Activated CD4-positive, alpha-beta T cell treated with anti-CD3 and anti-CD28 coated beads, Interleukin-2, amount 50 U/mL, for 4 hours (primary cell): ENCODE measurements at places on chromosomes 12 and 14.

DNA sequence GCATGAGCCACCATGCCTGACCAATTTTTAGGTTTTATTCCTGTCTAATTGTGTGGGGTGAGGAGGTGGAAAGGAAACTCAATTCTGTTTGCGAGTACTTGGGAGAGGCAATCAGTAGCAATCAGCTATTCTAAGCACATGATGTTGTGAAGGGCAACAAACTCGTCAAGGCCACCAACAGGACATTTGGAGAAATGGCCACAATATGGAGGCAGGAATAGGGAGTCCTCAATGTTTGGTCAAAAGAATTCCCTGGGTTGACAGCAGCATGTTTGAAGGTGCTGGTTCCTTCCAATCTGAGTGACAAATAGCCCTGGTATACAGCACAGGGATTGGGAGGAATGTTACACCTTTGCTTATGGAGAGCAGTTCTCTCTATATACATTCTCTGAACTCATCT, 32.7 kb upstream of the USP44 start:
- no peak for DNase-seq

DNA sequence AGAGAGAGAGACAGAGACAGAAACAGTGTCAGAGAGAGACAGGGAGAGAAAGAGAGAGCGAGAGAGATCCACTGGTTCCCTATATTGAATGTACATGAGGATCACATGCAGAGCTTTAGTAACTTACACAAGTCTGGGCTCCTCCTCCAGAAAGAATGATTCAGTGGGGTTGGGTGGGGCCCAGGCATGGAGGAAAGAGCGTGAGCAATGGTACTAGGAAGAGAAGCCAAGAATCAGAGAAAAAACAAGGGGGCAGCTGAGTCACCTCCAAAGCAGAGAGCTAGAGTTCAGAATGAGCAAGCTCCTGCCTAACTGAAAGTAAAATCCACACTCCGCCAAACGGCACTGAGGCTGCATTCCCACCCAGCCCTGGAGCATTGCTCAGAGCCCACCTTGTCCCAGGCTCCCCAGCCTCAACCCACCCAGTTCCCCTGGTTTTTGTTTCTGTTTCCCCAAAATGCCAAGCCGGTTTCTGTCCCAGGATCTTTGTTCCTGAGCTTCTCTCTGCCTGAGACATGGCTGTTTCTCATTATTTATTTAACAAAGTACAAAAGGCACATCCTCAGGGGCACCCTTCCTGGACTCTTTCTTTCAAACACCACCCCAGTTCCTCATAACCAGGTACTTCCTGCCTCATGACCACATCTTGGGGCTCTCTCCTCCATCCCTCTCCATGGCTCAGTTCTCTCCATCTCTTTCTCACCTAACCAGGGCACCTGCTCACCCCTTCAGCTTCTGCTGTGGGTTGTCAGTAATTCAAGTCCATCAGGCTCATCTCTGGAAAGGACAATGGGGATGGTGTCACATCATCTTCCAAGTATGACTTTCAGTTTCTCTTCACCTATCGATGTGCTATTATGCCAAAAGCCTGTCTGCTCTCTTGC, 670.3 kb upstream of the TBX3 start:
- no peak for DNase-seq

DNA sequence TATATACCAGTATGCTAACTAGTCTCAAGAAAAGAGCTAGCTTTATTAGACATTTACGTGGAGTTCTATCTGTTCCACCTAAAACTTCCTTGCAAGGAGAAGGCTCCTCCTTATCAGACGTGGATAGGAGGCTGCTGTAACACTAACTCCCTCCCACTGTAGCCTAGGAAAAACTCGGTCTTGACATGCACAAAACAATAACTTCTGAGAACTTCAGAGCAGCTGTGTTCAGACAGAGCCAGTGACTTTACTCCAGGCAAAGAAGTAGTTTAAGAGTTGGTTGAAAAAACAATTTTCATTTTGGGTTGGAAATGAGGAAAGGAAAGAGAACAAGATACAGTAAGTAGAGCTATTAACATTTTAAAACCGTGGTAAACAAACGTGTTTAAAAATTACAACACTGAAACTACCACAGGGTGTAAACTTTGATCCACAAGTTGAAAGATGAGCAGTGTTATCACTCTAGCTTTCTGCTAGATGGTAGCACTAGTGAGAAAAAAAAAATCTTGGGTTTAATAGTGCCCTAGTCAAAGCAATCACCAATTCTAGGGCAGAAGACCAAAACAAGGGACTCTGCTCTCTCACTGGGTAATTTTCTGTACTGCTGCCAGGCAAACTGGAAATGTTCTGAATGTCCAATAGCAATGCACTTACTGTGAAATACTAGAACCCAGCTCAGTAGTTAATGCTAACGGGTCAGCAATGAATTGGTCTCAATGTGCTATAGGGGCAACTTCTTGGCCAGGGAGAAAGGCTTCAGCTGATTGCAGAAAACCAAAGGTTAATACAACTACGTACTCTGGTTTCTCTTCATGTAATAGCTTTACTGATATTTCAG, 2.4 kb downstream of the ATF7 start:
- DNase-seq: no peak

- no peak for DNase-seq
These were observed 59.6 kb upstream of the CPSF6 start for GRCh38 chr12:69179786-69180185.

DNA sequence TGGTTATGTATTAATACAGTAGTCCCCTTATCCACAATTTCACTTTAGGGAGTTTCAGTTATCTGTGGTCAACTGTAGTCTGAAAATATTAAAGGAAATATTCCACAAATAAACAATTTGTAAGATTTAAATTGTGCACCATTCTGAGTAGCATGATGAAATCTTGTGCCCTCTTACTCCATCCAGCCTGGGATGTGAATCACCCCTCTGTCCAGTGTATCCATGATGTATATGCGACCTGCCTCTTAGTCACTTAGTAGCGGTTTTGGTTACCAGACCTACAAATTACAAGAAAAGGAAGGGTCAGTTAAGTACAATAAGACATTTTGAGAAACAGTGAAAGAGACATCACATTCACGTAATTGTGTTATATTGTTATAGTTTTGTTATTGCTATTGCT, 39.9 kb upstream of the MDGA2 start:
- no peak for DNase-seq

GRCh38 chr12:61546296-61546695, 713.9 kb upstream of the USP15 start:
- DNase-seq: no peak

- no peak for DNase-seq
These were observed 235.0 kb downstream of the ATP23 start for GRCh38 chr12:58176296-58176869.

DNA sequence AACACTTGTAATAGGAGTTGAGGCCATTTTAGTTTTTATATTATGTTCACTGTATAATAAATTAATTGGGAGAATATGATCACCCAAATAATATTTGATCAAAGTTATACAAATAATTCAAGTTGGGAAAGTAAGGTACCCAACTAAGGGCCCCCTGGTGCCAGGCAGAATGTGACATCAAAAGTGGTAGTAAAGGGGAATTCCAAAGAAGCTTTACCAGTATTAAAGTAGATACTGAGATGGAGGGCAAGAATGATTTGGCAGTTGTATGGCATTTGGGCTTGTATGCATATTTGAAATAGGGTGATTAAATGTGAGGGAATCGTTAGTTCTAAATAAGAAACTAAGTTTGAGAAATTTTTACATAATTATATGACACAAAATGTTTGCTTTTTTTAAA, 17.7 kb downstream of the GXYLT1 start:
- DNase-seq: no peak

DNA sequence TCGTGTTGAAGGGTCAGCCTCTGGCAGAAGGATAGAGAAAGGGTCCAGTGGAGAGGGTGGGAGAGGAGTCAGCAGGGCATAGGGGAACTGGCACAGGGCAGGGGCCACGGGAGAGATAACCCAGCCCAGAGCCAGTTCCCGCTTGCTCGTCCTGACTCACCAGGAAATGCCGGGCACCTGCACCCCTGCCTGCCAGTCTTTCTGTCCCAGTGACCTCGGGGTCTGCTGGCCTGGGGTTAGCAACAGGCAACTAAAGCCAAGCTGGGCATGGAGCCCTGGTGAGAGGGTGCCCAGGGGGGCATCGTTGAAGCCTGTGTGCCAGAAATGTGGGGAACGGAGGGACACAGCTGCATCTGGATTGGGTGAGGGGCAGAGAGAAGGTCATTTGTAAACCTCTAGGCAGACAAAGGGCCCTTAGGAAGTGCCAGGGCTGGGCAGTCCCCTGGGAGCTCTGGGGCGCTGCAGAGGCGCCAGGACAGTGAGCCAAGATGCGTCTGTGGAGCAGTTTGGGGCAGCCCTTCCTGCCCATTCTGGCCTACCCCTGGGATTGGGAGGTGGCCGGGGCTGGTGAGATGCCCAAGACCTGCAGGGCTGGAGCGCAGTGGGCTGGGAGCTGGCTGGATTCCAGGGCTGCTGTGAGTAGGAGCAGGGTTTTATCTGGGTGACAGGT, 5.5 kb downstream of the TNFAIP2 start:
- no peak for DNase-seq

DNA sequence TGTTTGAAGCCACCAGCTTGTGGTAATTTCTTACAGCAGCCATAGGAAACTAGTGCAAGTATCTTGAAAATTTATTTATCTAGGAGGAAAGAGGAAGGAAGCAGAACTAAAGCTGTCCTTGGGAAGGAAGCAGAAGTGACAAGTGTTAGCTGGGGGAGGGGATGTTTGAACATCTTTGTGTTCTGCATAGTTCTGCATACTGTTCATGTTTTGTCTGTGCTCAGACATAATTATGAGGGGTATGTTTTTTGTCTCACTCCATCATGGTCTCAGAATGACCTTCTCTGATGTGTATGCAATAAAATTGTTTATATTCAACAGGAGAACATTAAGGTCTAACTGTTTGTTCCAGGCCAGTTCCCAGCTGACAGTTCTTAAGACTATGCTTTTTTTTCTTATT, 606.5 kb downstream of the GALC start:
- no peak for DNase-seq

GRCh38 chr12:108324351-108325017, 14.6 kb downstream of the CMKLR1 start:
- DNase-seq: no peak

GRCh38 chr12:71183018-71183417, 25.2 kb upstream of the TSPAN8 start:
- DNase-seq: no peak

DNA sequence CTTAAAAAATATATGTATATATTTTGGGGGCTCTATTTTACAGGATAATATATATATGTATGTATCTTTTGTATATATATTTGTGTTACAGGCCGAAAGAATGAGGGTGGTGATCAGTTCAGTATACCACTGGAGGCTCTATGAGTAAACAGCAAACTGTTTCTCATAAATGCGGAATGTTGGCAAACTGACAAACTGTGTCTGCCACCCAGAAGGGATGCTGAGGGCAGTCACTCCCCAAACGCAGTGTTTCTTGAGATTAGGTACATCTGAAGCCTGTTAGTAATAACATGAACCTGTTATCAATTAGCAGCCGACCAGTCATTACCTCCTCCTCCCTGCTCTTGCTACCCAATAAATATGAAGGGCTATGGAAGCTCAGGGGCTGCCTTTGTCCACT, 20.8 kb downstream of the TNFAIP2 start:
- no peak for DNase-seq

DNA sequence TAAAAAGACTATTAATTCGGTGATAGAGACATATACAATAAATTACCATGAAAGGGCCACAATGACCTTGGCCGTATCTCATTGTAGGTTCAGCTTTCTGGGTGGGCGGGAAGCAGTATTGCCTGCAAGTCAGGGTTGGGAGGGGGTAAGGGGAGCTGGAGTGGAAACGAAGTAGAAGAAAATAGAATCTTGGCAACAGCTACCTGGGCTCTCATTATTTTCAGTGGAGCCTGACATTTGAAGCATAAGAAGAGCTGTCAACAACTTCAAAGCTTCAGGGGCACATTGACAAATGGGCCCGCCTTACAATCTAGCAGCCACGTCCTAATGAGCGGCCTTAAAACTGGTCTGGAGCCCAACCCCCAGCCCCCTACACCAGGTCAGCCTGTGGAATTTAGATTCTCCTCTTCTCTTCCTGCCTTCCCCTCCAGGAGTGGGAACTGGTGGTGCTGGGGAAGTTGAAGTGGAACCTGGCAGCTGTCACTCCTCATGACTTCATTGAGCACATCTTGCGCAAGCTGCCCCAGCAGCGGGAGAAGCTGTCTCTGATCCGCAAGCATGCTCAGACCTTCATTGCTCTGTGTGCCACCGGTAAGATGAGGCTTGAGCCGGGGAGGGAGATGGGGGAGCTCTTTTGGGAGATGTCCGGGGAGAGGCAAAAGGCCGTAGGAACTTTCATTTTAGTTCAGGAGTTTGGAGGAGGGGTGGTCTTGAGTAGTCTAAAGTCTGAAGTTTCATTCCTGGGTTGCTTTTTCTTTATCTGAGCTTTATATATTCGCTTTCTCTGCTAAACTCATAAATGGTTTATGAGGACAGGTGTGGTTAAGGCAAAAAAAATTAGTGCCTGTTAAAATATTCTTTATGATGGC, 5.0 kb downstream of the CCND2 start:
- no peak for DNase-seq

GRCh38 chr14:90523961-90524875, 127.4 kb downstream of the CALM1 start:
- no peak for DNase-seq

GRCh38 chr14:38578278-38578681, 322.4 kb upstream of the CLEC14A start:
- DNase-seq: no peak

DNA sequence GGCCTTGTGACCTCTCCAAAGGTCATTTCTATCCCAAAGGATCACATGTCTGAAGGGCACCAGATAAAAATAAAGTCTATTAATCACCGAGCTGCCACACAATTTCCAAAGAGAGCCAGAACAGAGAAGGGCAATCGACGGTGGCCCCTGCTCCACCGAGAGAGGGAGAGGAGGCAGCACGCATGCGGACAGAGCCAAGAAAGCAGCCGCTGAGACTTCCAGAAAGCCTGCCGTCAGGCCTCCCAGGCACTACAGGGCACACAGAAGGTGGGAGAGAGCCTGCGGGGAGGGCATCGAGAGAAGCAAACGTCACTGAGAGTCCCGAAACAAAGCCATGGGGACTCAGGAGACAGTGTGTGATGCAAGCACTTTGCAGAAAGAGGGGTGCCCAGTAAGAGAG, 182.0 kb downstream of the DPF3 start:
- no peak for DNase-seq

GRCh38 chr12:64582114-64582513, 28.2 kb upstream of the RASSF3 start:
- DNase-seq: no peak

GRCh38 chr12:75603475-75603874, 92.1 kb upstream of the KRR1 start:
- DNase-seq: no peak

- no peak for DNase-seq
These were observed 35.7 kb upstream of the HIF1A start for GRCh38 chr14:61659582-61659981.

- no peak for DNase-seq
These were observed 2.3 kb upstream of the HSPB8 start for GRCh38 chr12:119176267-119177055.

- DNase-seq: no peak
These were observed 212.2 kb upstream of the NPAS3 start for GRCh38 chr14:32726516-32726915.

GRCh38 chr12:40827683-40828592, 135.7 kb downstream of the CNTN1 start:
- DNase-seq: no peak

GRCh38 chr12:127393896-127394295, 873.1 kb upstream of the TMEM132C start:
- DNase-seq: no peak
